CD4-positive, alpha-beta T cell treated with Interleukin-6 at 100 ng/mL for 8 hours (primary cell): ENCODE measurements at places on chromosomes 2 and 18.

- DNase-seq, result no peak
These were observed 584.2 kb downstream of the SUCLG1 start for GRCh38 chr2:83874712-83875430.

- DNase-seq, result no peak
These were observed 65.4 kb downstream of the RDH14 start for GRCh38 chr2:18495058-18495457.

DNA sequence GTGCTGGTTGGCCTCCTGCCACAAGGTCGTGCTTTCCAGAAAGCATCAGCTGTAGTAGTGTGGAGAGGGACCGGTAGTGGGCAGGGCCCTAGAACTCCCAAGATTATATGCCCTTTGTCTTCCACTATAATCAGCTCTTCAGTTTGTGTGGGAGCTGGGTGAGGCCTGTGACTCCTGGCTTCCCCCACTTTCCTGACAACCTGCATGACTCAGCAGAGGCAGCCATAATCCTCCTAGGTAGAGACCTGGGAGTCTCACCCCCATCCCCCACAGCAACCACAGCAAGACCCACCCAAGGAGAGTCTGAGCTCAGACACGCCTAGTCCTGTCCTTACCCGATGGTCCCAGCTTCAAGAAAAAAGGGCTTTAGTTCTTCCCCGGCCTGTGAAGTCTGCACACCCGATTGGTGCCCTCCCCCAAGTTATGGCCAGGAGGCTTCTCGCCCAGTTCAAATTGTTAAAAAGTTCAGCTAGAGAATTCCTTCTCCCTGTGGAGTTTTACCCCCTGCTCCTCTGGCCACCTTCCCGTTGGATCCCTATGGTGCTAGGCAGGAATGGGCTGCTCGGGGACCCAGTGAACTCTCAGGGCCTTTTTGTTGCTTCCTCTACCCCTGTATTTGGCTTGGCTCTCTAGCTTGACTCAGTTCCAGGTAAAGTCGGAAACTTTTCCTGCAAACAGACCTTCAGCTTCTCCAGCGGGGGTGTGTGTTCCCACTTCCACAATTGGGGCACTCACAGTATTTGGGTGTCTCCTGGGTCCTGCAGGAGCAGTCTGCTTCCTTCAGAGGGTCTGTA, 57.8 kb upstream of the FAM237A start:
- no peak for DNase-seq

DNA sequence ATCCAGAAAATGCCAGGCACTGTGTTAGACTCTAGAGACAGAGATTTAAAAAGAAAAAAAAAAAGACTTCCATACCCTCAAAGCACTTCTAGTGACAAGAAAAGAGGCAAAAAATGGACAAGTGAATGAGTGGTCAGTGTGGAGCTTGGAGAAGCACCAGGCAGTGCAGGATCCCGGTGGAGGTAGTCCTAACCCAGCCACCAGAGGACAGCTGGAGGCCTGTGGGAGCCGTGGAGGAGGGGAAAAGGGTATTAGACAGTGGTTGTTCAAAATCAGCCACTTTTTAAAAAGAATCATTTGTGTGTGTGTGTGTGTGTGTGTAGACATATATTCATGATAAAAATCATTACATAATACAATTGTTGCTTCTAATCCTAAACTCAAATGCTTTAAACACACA, 32.8 kb upstream of the EPAS1 start:
- DNase-seq, result no peak

DNA sequence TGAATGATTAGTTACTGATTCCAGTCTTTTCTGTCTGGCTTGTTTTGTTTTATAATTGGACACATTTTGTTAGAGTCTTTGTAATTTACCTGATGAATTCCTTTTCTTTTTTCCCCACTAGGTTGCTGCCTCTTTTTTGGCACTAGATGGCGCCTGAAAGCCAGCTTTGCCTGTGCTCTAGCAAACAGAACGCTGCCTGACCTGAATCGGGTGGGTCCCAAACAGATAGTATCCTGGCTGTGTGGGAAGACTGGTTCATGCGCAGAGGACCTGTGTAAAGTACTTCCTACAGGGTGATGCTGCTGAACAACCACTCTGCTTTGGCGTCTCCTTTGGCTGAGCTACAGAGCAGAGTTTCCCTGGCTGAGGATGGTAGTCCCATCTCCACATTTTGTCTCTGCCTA, 288.2 kb downstream of the IKZF2 start:
- DNase-seq, result no peak

- DNase-seq, result no peak
These were observed 6.3 kb downstream of the HS6ST1 start for GRCh38 chr2:128312411-128312810.

DNA sequence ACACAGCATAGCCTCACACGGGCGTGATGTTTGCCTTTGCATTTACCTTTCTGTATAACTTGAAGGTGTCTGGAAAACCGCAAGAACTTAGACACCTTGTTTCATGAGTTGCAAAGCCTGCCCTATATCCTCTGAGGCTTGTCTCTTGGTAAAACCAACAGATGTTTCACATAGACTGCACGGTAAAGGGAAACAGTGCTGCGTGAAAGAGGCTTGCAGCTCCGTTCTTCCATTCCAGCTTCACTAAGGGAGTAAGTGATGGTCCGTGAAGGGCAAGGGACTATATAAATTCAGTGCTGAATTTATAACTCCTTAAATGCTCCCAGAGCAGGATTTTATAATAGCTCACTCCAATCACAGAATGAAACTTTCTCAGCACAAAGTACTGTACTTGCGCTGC, 360.5 kb downstream of the SOX11 start:
- no peak for DNase-seq

DNA sequence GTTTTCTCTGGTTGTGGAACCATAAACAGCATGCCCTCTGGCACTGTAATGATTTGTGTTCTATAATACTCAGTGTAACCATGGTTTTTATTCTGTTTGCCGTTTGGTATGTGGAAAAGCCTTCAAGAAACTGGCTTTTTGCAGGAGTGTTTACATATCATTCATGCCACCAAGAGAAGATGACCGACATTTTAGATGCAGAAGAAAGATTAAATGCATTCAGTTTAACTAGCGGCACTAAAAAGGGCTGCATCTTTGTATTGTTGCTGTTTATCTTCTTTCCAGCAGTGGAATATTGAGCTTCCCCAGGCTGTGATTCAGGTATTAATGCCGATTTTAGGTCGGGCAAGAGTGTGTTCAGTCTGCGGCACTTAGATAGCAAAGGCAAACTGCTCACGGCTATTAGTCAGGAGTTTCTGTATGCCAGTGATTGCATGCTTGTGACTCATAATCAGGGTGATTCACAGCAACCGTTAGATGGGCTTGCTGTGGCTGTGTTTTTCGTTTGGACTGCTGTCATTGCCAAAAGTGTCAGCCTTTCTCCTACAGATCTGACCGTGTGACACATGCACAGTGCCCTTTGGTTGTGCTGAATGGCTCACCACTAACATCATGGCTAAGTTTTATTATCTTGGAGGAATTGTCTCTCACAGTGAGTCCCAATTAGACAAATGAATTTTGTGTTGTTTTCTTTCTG, 479.7 kb downstream of the PARD3B start:
- peak; percentile 15 for DNase-seq

DNA sequence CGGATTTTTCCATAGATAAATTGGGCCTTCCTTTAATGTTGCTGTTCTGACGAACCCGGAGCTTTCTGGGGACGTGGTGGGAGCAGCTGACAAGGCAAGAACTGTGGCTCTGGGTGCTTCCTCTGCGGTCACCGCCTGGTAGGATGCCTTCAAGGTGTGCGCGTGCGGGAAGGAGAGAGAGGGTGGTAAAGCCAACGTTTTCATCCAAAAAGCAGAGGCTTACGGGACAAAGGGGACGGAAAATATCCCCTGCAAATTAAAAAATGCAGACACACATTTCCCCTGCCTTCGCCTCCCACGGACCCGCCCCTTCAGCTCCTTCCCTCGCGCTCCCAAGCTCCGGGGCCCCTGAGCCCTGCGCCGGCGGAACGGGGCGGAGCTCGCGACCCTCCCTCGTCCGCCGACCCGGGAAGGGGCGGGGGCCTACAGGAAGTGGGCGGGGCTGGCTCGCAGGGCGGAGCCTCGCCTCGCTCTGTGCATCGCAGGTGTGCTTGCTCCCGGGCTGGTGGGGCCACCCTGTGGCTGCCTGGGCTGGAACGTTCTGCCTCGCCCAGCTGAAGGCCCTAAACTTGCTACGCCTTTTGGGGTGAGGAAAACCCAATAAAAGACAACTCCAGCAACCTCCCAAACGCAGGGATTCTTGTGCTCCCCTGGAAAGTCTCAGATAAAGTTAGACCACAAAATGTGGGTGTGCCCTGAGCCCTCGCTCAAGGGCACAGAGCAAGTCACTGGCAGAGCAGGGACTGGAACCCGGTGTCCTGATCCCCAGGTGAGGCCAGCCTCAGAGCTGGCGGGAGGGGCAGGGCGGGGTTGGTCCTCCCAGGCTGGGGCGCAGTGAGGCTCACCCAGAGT, 25.4 kb upstream of the SLC66A3 start:
- DNase-seq, result peak; percentile 92

- no peak for DNase-seq
These were observed 194.1 kb downstream of the SP3 start for GRCh38 chr2:173770947-173771678.

DNA sequence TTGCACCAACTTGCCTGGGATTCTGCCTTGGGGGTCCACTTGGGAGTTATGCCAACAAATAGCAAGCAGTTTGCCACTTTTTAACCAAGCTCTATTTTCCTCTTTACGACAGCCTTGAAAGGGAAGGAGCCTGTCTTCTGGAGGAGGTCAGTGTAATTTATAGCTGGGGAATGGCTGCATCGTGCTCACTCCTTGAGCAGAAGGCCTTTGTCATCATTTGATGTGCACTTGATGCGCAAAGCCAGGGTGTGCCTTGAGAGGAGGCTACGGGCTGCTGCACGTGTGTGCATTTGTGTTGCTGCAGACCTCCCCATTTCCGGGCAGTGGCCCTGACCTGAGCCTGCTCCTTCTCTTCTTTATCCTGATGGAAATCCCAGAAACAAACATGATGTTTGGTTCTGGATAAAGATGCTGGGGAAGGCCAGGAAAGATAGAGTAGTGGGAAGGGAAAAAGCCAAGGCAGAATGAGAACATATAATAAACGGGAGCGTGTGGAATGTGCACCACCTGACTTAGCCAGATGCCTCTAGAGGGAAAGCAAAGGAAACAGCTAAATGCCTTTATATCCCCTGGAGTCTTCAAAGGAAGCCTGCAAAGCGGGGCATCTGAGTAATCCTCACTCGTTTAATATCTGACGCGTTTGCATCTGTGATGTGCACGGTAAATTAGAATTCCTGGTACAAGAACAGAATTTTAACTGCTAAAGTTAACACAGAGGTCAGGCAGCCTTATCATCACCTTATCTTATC, 68.3 kb upstream of the ZNF521 start:
- DNase-seq, result no peak

- no peak for DNase-seq
These were observed 18.9 kb upstream of the DPP4 start for GRCh38 chr2:162092658-162093556.

GRCh38 chr2:148350199-148350598, 294.4 kb upstream of the EPC2 start:
- no peak for DNase-seq

GRCh38 chr2:133986881-133987795, 266.7 kb upstream of the MGAT5 start:
- no peak for DNase-seq

- no peak for DNase-seq
These were observed 11.8 kb downstream of the UCN start for GRCh38 chr2:27296481-27296880.

GRCh38 chr18:51666763-51667191, 469.3 kb upstream of the MEX3C start:
- no peak for DNase-seq

DNA sequence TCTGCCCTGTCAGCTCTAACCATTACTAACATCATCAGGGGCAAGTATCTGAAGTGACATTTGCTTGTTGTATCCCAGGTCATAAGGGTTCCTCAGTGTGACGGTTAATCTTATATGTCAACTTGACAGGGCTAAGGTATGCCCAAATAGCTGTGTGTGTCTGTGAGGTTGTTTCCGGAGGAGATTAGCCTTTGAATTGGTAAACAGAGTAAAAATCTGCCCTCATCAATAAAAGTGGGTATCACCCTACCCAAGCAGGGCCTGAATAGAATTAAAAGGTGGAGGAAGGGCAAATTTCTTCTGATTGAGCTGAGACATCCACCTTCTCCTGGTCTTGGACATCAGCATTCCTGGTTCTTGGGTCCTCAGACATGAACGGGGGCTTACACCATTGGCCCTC, 12.8 kb upstream of the TGFA start:
- DNase-seq, result no peak
